Posterior vena cava (tissue), 2 donors: ENCODE measurements at places on chromosomes 12 and 14. TPM values are rescaled to one million over a fixed set of nuclear protein-coding genes. Genes with fewer than 3 reads are reported as not detected.

DNA sequence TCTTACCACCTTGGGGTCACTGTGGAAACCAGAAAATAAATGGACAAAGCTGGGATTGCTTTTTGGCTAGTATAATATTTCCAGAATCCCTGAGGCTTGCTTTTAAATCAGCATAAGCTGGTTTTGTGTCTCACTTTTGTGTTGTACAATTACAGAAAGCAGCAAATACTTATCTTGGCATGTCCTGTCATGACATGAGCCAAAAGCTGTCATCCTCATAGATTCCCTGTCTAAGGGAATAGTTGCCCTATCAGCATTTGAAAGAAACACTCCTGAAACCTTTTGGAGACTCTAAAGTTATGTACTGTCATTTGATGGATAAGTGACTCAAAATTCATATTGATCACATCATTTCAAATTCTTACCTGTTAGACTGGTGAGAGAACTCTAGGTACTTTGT is 987.2 kb downstream of the NRXN3 start:
- DNase-seq, result no peak

- DNase-seq, result no peak
These were observed 21.7 kb downstream of the ABCD4 start for GRCh38 chr14:74281069-74281468.

DNA sequence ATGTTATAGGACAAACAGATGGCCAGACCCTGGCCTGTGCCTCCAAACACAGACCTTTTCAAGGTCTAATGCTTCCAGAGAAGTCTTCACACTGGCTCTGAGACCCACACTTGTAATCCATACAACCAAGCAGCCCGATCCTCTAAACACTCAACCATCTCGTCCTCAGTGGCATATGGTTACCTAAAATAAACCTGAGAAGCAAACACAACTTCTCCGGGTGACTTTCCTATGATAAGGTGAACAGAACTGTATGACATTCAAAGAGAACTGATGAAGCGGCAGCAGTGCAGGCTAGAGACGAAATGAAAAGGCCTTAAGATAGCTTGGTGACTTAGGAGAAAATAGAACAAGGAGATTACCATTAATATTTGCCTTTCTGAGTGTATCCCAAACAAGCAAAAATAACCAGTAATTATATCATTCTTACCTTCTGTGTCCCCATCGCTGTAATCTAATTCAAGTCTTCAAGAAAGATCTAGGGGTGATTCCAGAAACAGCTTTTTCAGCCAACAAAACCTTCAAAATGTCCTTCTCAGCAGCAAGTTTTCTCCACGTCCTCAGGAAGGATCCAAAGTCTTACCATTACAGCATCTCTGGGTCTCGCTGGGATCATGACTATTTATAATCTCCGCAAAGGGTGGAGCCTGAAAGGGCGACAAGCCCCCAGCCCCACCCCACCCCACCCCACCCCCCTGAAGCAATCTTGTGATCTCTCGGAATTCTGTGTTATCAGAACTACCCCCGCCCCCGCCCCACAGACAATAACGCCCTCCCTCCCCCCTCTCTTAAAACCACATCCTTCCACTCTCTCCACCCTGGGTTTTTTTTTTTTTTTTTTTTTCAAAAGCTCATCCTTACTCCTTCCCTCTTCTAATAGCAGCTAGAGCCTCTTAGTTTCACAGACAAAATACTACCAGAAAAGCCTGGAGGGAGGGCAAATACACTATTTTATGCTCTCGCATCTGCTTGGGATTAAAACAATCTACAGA is at the start of gene SLC2A3:
Gene SLC2A3, minus strand, starts transcription at position 598 of the 992 bp plus-strand sequence. Its CDS starts 153 bp downstream, at position 445.
- DNase-seq, result no peak

SSPN gene
- 47.4 TPM for total RNA-seq
